Mesothelial cell of epicardium (in vitro differentiated cells): ENCODE measurements at places on chromosomes 3 and 15. TPM values are rescaled to one million over a fixed set of nuclear protein-coding genes. Genes with fewer than 3 reads are reported as not detected.
A peak's percentile ranks its signal among the peaks of the same experiment; 100 is the strongest.

DNA sequence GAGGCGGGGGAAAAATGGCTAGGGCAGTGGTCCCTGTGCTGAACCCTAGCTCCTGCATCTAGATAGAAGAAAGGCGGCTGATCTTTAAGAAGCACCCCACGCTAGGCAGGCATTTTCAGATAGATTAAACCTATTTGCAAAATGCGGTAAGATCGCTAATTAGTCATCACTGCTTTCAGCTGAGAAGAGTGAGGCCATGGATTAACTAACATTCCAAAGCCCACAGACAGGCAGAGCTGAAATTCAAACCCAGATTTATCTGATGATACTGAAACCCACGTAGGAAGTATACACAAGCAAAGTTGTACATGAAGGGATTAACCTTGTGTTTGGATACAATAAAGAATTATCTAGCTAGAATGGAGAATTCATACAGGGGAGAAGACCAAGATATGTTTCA is 4.8 kb downstream of the ADPGK start:
- H3K27me3 ChIP-seq, result no peaks in the 10 kb centered on the region
- H3K4me3 ChIP-seq, result no peak overlapping the region

DNA sequence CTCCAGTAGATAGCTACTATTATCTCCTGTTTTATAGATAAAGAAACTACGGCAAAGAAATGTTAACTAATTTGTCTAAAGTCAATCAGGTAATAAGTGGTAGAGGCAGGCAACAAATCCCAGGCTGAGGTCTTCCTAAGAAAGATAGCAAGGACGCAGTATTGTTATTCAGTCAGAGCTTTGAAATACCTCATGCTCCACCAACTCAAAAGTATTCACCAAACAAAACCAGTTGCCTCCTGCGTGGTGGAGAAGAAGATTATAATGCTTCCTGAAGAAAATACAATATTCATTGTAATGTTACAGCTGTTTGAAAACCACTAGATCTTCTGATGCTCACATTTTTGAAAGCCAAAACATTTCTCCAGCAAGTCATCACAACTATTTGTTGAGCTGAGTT is 138.2 kb upstream of the CNTN4 start:
- H3K27ac ChIP-seq, result no peak overlapping the region
- H3K4me3 ChIP-seq, result no peak overlapping the region
- H3K4me1 ChIP-seq, result peaks cover 4% of the 10 kb centered on the region
- no peaks in the 10 kb centered on the region for H3K36me3 ChIP-seq

C3orf49 gene
- not detected in 3 replicates for total RNA-seq

GATM gene
- total RNA-seq, result 7.0 to 9.2 TPM (median 7.3 TPM) in 3 replicates

MRAS gene
- total RNA-seq, result 37.3 to 40.4 TPM (median 40.1 TPM) in 3 replicates

PRSS50 gene
- 4.4 to 4.8 TPM (median 4.5 TPM) in 3 replicates for total RNA-seq

DNA sequence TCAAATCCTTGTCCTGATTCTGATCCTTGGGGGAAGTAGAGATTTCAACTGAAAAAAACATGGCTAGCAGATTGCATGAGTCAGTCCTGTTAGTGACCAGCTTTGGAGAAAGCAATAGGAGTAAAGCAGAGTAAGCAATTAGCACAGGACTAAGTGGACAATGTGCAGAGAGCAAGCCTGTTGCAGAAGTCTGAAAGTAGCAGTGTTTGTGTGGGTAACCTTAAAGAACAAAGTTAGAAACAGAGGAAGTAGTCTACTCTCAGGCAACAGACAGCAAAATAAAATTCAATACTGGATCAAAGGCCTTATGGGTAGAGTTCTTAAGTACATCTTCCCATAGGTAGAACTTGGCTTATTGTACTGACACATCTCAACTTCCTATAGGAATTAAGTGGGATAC is 916.8 kb downstream of the CADM2 start:
- no peak overlapping the region for H3K4me3 ChIP-seq
- no peaks in the 10 kb centered on the region for H3K27me3 ChIP-seq
- no peak for DNase-seq
- no peaks in the 10 kb centered on the region for H3K4me1 ChIP-seq
- H3K36me3 ChIP-seq, result no peaks in the 10 kb centered on the region

- H3K36me3 ChIP-seq, result peaks cover 20% of the 10 kb centered on the region
- peaks cover under 1% of the 10 kb centered on the region for H3K4me1 ChIP-seq
- H3K27ac ChIP-seq, result no peak overlapping the region
Observed at GRCh38 chr3:67389176-67389575, 265.2 kb downstream of the SUCLG2 start.

CADPS gene
- total RNA-seq, result 2.7 to 4.2 TPM (median 3.3 TPM) in 3 replicates

GRCh38 chr15:91981821-91982800 is 128.6 kb downstream of the SLCO3A1 start:
- no peaks in the 10 kb centered on the region for H3K4me1 ChIP-seq
- no peak overlapping the region for H3K4me3 ChIP-seq
- DNase-seq, result no peak
- no peak overlapping the region for H3K27ac ChIP-seq

GRCh38 chr3:39106851-39107387 is 508 bp downstream of the GORASP1 start:
- no peaks in the 10 kb centered on the region for H3K27me3 ChIP-seq
- peak overlapping the region; percentile 88 for H3K27ac ChIP-seq
- peaks cover 30% of the 10 kb centered on the region for H3K4me1 ChIP-seq
- peak overlapping the region; percentile 80 for H3K4me3 ChIP-seq
- DNase-seq, result peak; percentile 69
- no peaks in the 10 kb centered on the region for H3K36me3 ChIP-seq

PIERCE2 gene
- 1.4 to 2.2 TPM (median 1.6 TPM) in 3 replicates for total RNA-seq

OR5K4 gene
- not detected in 3 replicates for total RNA-seq

PEAK1 gene
- 90.2 to 92.3 TPM (median 91.8 TPM) in 3 replicates for total RNA-seq
